NCI-H1105 (cell line): ENCODE measurements at places on chromosomes 7 and 10.

GRCh38 chr10:80459047-80459865 lies 5.1 kb downstream of the TSPAN14 start:
- DNase-seq = no peak

GRCh38 chr7:21454182-21454581 lies 26.3 kb downstream of the SP4 start:
- DNase-seq = no peak

- DNase-seq = no peak
These were observed 25.5 kb upstream of the MNX1 start for GRCh38 chr7:157035979-157036378.

DNA sequence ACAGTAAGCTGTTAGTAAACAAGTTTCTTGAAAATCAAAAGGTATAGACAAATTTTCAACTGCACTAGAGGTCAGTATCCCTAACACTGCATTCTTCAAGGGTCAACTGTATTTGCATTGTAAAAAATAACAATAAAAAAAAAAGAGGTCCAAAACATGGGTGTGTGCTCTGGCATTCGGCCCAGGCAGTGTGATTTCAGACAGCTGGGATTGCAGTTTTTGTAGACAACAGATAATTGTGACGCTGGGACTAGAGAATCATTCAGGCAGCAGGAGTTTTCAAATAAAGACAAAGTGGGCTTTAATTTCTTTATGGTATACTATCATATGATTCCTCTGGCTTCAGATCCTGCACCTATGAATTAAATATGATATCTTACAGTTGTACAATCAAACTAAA lies 543.2 kb upstream of the SEMA3D start:
- DNase-seq = no peak

DNA sequence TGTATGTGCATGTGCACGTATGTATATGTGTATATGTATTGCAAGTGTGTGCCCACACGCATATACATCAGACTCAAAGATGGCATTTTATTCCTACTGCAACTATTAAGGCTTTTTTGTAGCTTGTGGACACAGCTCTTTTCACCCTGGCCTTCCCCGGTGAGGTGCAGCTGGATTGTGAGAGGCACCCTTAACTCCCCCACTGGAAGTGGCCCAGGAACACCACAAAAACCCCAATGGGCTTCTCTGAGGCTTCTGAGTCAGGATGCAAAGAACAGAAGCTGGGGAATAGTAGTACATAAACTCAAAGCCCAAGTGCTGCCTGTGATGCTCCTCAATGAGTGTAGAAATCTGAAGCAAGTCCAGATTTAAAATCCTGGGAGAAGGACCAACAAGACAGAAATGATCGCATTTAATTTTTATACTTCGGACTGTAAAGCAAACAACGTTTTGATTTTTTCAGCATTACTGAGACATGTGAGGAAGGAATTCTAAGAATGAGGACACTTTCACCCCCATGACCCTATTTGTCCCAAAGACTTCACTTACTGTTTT lies 369.2 kb upstream of the MGMT start:
- DNase-seq = no peak

GRCh38 chr7:88042803-88043202 lies 108.8 kb downstream of the ADAM22 start:
- DNase-seq = no peak

- DNase-seq = no peak
These were observed 2.4 kb upstream of the GRID1 start for GRCh38 chr10:86368987-86369386.

DNA sequence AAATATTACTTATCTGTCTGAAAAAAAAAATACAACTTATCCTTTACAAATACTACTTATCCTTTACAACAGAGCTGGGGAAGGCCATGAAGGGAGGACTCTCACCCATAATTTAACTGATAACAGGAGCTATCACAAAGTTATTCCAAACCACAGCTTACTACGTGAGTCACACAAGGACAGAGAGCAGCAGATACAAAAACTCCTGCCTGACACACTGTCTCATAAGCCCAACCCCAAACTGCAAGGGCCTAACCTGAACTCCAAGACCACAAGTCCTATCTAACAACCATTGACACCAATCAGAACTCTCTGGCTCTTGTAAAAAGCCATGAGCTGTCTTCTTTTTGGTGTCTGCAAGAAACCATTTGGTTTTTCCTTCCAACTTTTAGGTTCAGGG lies 28.5 kb upstream of the CXCL12 start:
- DNase-seq = no peak

DNA sequence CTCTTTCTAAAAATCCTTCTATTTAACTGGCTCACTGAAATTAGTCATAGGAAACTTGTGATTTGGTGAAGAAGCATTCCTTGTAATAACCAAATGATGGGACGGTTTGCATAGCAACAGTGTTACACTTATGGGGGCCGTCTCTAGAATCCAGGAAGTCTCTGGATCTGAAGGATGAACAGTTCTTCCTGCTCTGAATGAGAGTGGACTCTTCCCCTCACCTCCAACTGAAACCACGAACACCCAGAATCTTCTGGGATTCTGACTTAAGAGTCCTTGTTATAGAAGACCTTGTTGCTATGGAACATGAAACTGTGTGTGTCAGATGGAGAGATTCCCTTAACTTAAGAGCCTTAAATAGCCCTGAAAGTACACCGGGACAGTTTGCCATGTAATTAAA lies 23.2 kb downstream of the NOLC1 start:
- DNase-seq = no peak

DNA sequence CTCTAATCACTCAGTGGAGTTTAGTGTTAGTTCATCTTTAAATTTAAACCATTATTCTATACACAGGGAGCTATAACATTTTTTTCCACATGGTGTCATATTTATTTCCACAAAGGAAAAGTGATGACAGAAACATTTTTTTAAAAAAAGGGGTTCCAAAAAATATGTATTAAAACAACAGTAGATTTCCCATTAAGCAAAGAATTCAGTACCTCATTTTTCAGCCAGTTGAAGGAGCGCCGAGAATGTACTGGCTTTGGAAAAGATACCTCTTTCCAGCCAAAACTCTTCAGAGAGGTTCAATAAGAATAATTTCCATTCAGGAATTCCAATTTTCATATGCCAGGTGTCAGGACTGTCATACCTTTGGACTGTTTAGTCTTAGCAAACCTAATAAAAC lies 250.5 kb upstream of the MEOX2 start:
- no peak for DNase-seq

GRCh38 chr10:9596368-9596920 lies 1421.2 kb upstream of the CELF2 start:
- DNase-seq = no peak

GRCh38 chr10:20953120-20953519 lies 56.0 kb upstream of the NEBL start:
- no peak for DNase-seq

GRCh38 chr10:44907556-44907955 lies 3.6 kb upstream of the TMEM72 start:
- no peak for DNase-seq
